DMS79 (cell line): ENCODE measurements at places on chromosomes 4 and X.

GRCh38 chrX:15215366-15215765, 54.5 kb downstream of the ASB9 start:
- no peak for DNase-seq

DNA sequence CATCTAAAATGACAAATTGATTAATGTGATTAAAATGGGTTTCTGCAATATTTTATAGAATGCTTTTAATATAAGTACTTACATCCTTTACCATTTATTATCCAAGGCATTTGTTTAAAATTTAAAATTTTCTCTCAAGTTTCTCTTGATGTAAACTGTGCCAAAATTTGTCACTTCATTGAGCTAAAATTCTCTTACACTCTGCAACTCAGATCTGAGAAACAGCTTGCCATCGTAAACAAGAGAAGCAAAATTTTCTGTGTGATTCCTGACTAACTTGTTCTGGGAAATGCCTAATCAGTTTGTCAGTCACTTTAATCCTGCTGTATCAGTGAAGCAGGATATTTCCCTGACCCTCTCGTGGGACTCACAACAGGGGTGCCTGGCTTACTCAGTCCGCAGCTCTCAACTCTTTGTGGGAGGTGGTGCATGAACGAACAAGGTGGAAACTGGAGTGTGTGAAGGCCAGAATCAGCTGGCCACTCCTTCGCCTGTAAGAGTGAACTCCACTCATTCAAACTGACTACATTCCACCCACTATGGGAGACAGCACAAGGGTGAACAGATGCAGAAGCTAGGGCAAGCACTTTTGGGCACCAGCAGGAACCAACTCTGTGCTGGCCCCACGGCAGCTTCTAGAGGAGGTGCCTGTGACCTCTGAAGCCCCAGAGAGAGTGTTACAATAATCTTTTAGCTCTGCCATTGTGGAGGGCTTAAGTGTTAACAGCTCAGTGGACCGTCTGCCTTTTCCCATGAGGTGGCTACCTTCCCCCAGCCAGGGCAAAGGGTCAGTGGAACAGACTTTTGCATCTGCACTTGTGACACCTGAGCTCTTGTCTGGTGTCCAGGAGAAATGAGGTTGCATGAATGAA, 349.4 kb downstream of the FAT4 start:
- DNase-seq = no peak

- DNase-seq = no peak
Measured at GRCh38 chrX:34629572-34629971, 27.5 kb downstream of the TMEM47 start.

DNA sequence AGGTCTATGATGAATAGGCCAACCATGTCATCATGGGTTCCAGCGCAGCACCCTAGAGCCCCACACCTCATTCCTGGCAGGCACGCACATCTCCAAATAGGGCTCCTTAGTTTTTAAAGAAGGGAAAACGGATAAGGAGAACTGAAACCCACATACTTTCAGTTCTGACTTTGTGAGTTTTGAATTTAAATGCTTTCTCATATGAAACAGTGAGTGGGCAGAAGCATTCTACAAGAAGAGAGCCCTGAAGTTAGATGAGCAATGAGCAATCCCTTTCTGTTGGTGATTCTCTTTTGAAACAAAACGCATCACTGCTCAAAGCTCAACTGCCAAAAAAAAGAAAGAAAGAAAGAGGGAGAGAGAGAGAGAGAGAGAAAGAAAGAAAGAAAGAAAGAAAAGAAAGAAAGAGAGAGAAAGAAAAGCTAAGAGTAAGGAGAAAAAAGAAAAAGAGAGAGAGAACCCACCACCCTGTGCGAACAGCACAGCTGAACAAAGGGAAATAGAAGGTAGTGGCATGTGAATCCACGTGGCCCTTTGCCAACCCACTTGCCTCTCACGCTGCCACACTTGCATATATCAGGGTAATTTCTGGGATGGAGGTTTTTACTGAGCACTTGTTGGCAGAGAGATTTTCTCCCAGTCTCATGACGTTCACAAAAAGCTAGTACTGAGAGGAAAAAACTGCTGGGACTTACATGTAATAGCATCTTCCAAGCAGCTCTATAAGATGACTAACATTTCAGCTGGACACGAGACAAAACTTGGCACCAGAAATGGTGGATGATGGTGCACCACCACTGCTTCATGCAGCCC, 31.0 kb downstream of the TMSB4X start:
- DNase-seq = no peak

- no peak for DNase-seq
Measured at GRCh38 chr4:87209696-87210095, 10.7 kb downstream of the KLHL8 start.

DNA sequence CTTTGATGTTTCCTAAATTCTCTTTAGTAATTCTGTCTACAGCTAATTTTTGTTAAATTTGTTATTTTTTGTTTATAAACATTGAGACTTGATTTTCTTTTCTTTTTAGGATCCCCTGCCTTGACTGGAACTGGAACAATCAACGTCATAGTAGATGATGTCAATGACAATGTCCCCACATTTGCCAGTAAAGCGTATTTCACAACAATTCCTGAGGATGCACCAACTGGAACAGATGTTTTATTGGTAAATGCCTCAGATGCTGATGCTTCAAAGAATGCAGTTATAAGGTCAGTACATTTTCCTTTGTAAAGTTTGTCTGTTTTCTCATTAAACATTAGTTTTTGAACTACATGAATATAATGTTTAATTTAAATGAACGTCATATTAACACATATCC, 119.4 kb downstream of the FAT4 start:
- DNase-seq = no peak

- no peak for DNase-seq
Measured at GRCh38 chr4:41598580-41598979, 60.6 kb downstream of the LIMCH1 start.

GRCh38 chrX:148567229-148567628, 66.8 kb downstream of the AFF2 start:
- no peak for DNase-seq

DNA sequence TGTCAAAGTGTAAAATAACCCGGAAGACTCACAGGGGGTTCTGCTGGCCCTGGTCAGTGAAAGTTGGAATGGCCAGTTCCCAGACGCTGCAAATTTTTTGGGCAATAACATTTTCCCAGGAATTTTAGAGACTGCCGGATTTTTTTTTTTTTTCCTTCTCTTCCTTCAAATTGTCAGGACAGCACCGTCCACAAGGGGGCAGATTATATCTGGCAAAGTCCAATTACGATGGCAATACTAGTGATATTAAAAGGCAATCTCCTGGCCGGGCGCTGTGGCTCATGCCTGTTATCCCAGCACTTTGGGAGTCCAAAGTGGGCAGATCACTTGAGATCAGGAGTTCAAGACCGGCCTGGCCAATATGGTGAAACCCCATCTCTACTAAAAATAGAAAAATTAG, 20.5 kb downstream of the SLC25A5 start:
- no peak for DNase-seq

- no peak for DNase-seq
Measured at GRCh38 chr4:141254326-141254725, 33.6 kb downstream of the ZNF330 start.

GRCh38 chr4:184818216-184818564, 7.6 kb downstream of the ACSL1 start:
- DNase-seq = no peak

DNA sequence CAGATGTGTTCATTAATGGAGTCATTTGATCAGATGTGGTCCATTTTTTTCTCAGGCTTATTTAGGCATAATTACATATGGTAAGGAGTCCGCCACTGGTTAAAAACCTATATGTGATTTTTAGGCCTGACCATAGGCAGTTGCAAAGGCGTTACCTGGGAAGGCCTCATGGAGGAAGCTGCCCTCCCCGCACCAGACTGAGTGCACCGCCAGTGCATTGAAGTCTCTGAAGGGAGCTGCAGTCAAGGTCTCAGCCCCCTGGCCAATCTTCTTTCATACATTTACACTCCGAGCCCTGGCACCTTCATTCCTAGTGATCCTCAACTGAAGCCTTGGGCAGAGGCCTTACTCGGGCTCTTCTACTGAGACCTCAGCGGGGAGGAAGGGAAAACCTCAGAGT, 898.2 kb upstream of the AGA start:
- no peak for DNase-seq

DNA sequence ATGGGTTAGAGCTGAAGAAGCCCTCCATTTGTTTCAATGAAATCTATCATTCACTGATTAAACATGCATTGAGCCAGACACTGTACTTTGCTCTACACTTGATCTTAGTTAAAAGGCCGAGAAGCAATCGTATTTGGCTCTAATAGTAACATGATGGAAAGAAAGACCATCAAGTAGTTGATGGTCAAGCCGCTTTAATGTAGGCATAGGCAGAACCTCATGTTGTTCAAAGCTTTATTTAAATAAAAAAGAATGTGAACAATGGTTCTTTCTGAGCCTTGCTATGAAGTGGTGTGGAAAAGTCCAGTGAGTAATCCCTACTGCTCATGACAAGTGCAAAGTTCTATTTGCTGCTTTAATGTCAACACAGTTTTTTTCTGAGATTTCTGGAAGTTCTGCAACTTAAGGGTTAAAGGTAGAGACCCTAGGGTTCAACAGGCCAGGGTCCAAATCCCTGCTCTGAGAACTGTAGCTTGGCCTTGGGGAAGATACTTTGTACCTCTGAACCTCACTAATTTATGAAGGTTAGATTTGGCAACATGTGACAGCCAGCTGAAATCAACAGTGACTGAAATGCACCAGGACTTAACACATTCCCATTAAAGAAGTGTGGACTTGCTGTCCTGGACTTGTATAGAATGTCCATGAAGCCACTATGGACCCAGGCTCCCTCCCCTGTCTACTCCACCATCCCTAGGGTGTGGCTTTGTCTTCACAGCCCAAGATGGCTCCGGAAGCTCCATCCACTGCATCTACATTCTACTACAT, 17.9 kb upstream of the LAP3 start:
- no peak for DNase-seq

GRCh38 chrX:132778917-132779316, 179.5 kb downstream of the HS6ST2 start:
- no peak for DNase-seq

DNA sequence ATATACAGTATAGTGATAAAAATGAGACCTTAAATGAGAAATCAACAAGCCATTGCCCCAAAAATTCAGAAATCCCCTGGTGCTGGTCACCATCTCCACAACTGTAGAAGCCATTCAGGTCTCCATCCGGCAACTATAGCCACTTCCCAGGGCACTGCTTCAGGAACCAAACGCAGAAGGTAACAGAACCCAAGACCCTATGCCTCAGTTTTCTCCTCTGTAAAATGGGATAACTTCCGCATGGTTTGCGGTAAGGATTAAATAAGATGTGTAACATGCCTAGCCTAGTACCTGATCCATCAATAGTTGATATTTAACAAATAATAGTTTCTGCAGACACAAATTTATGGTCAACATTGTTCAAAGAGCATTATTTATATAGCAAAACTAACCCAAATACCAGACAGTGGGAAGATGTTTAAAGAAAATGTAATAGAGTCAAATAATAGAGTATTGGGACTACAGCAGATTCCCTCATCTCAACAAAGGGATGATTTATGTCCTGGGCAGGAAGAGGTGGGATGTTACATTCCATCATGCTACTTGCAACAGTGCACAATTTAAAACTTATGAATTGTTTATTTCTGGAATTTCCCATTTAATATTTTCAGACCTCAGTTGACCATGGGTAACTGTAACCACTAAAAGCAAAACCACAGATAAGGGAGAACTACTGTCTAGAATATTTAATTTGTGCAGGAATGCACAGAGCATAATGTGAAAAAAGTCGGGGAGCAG, 30.0 kb downstream of the IRF2 start:
- DNase-seq = no peak

- no peak for DNase-seq
Measured at GRCh38 chrX:44975666-44976263, 102.8 kb downstream of the KDM6A start.

DNA sequence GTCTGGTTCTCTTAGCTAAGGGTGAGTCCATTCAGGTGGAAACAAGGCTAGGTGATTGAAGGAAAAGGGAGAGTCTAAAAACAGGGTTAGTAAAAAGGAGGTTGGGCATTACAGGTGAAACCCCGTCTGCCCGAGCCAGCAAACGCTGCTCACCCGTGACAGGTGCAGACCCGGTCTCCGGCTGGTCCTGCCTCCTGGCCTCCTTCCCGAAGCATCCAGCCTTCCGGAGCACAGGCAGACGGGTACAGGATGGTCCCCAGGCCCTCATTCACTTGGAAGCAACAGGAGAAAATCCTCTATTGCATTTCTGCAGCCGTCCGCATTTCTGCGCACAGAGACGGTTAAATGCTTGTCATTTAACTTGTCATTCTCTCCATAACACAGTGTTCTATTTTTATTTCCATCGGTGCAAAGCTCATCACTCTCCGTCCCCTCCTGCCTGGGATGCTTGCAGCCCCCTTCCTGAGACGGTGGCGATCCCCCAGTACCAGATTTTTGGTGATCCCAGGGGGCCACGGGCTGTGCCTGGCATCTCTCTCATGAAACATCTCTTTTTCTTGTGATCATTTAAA, 90.8 kb upstream of the PPP2R3B start:
- no peak for DNase-seq

- DNase-seq = no peak
Measured at GRCh38 chr4:7971159-7971631, 31.5 kb upstream of the AFAP1 start.

GRCh38 chrX:14775416-14775815, 97.5 kb downstream of the FANCB start:
- no peak for DNase-seq

GRCh38 chrX:81405781-81406180, 203.9 kb downstream of the SH3BGRL start:
- no peak for DNase-seq

GRCh38 chr4:151415978-151416377, 7.0 kb downstream of the FHIP1A start:
- DNase-seq = no peak

DNA sequence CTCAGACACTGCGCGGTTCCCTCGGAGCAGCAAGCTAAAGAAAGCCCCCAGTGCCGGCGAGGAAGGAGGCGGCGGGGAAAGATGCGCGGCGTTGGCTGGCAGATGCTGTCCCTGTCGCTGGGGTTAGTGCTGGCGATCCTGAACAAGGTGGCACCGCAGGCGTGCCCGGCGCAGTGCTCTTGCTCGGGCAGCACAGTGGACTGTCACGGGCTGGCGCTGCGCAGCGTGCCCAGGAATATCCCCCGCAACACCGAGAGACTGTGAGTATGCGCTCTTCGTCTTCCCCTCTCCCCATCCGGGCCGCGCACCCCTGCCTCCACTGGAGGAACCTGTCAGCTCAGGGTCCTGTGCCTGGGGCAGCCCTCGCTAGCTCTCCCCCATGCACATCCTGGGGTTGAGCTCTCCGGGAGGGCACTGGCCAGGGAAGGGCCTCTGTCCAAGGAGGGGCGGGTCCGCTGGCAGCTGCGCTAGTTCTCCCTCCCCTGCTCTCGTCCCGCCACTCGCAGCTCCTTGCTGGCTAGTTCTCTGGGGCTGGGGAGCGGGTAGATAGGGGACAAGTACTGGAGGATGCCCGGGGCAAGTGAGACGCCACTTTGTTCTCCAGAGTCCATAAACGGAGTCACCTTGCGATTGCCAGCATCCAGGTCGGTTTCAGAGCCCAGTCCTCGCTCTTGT, 2.2 kb downstream of the SLIT2 start:
- no peak for DNase-seq
